ENCODE measurements at places on chromosomes 6 and 20. TPM values are rescaled to one million over a fixed set of nuclear protein-coding genes. Genes with fewer than 3 reads are reported as not detected.

GRCh38 chr6:21591446-21591845, 2.1 kb upstream of the SOX4 start:
- no peak for DNase-seq

- DNase-seq: no peak
Observed at GRCh38 chr6:24972311-24972958, 36.7 kb upstream of the RIPOR2 start.

GRCh38 chr6:116876107-116876506, 935 bp upstream of the RFX6 start:
- no peak for DNase-seq

DNA sequence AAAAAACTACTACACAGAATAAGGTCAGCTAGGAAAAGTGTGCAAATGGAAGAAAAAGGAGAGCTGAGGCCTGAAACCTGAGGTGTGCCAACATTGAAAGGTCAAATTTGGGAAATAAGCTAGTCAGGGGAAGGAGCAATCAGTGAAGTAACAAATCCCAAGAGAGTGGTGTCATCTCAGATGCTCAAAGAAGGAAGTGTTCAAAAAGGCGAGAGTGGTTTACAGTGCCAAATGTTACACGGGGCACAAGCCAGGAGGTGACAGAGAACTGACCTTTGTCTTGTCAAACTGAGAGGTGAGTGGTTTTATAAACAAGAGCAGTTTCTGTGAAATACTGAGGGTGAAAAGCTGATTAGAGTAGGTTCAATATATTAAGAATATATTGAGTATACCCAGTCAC, 83.0 kb upstream of the TCF21 start:
- DNase-seq: no peak

DNA sequence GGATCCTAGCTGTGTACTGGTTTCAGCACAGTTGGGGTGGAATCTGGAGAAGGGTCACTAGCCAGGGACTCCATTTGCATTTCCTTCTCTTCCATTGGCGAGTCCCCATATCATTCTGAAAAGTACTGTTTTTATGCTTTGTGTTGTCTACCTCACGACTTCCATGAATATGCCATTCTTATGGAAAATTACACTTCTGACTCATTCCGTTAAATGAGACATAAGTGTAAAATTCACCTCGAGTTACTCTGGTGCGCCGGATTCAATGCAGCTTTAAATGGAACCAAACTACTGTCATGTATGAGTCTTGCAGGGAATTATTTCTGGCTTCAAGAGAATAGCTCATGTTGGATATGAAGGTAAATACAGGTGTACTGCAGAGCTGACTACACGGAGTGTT, 99.2 kb downstream of the PDE7B start:
- no peak for DNase-seq

DNA sequence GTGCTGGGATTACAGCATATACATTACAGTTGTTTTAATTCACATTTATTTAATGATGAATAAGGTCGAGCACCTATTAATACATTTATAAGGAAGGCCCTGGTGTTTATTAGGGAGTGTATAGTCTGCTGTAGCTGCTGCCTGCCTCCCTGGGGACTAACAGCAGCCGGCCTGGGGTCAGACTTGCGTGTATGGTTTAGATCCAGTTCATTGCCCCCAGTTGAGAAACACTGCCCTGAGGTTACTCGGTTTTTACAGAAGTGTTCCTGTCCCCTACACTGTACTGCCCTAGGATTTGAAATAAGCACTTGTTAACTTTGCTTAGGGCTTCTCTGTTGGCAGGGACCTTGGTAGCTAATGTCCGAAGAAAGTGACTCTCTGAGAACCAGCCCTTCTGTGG, 4.0 kb downstream of the TTPAL start:
- DNase-seq: no peak

GRCh38 chr20:37411408-37412219, 65.7 kb downstream of the SRC start:
- peak; percentile 36 for DNase-seq

DNA sequence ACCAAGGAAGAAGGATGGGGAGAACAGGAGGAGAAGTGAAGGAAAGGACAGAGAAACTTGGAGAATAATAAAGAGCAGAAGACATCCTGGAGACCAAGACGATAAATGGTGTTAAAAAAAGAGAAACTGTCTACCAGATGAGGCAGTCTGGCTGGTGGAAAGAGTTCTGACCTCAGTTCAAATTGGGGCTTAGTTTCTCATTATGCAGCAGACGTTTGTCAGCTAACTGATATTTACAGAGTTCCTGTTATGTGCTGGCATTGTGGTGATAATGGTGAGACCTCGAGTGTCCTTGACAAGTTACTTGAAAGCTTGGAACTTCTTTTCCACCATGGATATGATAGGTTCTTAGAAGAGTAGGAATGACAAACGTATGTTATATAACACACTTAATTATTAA, 142.7 kb downstream of the LRRC1 start:
- DNase-seq: no peak

DNA sequence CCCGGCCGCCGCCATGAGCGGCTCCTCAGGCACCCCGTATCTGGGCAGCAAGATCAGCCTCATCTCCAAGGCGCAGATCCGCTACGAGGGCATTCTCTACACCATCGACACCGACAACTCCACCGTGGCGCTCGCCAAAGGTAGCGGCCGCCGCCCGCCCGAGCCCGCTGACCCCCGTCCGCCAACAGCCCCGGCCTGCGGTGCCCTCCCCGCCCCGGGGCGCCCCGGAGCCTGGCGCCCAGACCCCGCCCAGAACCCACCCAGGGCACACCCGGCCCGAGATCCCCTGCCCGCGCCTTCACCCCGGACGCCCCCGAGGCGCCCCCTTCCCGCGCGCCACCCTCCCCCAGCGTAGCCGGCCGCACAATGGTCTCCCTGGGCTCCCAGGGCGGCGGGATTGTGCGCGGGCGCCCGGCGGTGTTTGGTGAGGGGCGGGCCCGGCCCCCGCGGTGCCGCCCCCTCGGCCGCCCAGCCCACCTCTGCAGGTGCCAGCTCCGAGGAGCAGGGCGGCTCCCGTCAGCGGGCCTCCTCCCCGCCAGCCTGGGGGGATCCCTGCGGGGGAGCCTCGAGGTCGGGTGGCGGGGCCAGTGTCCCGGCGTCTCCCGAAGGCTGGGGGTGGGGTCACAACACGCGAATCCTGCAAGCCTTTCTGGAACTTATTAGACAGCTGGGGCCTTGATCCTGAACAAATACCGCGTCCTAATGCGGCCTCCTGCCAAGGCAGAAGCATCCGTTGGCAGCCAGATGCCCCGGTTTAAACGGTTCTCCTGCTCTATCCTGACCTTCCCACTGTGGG, 577 bp downstream of the LSM14B start:
- peak; percentile 50 for DNase-seq

SLC22A2 gene
- total RNA-seq: not detected

DNA sequence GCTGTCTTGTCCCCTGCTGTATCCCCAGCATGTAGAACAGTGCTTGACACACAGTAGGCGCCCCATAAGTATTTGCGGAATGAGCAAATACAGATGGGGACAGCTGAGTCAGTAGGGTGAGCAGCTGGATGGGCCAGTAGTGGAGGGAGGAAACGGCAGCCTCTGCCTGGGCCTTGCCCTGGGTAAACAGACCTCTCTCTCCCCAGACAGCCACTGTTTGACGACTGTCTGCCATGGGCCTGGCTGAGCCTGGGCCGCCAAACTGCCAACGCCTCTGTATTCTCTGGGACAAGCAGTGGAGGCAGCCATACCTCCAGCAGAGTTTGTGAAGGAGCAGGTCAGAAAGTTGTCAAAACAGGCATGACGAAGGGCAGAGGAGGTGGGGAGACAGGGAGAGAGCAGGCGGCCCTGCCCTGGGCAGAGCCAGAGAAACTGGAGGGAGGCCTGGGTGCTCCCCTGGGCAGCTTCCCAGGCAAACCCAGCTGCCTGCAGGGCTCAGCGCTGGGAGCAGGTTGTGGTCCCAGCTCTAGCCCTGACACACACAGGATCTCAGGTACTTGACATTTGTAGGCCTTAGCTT, 15.2 kb downstream of the HNF4A start:
- DNase-seq: no peak

DNA sequence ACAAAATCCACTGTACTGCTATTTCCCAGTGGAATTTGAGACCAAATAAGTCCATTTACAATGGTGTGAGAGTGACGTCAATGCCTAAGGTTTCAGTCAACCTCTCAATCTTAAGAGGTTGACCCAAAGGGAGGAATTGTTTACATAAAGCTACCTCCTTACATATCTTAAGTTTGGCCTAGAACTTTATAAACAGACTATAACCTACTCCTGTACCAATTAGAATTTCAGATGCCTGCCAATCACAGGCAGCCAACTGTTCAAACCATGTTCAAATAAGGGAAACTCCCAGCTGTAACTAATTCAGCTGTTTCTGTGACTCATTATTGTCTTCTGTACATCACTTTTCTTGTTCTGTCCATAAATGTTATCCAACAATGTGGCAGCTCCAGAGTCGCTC, 14.5 kb downstream of the LGSN start:
- peak; percentile 15 for DNase-seq

GRCh38 chr20:16675001-16675564, 54.7 kb upstream of the SNRPB2 start:
- DNase-seq: no peak

- DNase-seq: no peak
Observed at GRCh38 chr6:32603888-32604287, 14.2 kb upstream of the HLA-DRB1 start.

PABPC1L gene
- total RNA-seq: 1.8 TPM

COL11A2 gene
- total RNA-seq: 0.02 TPM

TMEM30A gene
- total RNA-seq: 198 TPM

GRCh38 chr6:33914645-33915044, 110.8 kb upstream of the MLN start:
- DNase-seq: no peak

GRCh38 chr20:23492292-23492691, 1.4 kb downstream of the CST8 start:
- DNase-seq: no peak

BEND6 gene
- 21.4 TPM for total RNA-seq

- DNase-seq: peak; percentile 25
Observed at GRCh38 chr6:116363759-116364158, 7.0 kb upstream of the DSE start.

DNA sequence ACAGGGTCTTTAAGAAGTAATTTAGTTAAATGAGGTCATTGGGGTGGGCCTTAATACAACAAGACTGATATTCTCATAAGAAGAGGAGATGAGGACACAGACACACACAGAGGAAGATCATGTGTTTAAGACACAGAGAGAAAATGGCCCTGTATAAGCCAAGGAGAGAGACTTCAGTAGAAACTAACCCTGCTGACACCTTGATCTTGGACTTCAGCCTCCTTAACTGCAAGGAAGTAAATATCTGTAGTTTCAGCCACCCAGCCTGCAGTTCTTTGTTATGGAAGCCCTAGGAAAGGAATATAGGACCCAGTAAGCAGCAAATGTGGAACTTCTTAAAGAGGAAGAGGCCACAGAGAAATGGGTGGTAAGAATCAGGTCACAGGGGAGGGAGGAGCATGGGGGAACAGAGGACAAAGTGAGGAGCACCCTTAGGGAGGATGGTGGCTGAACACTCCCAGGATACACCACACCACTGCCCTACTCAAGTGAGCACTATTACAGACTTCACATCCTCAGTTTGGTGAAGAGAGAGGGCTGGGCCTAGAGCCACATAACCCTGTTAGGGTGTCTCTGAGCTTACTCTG, 762 bp downstream of the SIRPB1 start:
- no peak for DNase-seq

PRL gene
- total RNA-seq: not detected

- DNase-seq: no peak
Observed at GRCh38 chr6:47424436-47424836, 53.2 kb upstream of the CD2AP start.

GRCh38 chr6:17120019-17120418, 18.2 kb downstream of the STMND1 start:
- DNase-seq: peak; percentile 94

GRCh38 chr20:513429-513828, 30.2 kb downstream of the CSNK2A1 start:
- DNase-seq: peak; percentile 13

GRCh38 chr6:31609519-31610406, 5.3 kb upstream of the AIF1 start:
- DNase-seq: no peak

- DNase-seq: peak; percentile 94
Observed at GRCh38 chr6:44672841-44673240, 285.3 kb downstream of the CDC5L start.

DNA sequence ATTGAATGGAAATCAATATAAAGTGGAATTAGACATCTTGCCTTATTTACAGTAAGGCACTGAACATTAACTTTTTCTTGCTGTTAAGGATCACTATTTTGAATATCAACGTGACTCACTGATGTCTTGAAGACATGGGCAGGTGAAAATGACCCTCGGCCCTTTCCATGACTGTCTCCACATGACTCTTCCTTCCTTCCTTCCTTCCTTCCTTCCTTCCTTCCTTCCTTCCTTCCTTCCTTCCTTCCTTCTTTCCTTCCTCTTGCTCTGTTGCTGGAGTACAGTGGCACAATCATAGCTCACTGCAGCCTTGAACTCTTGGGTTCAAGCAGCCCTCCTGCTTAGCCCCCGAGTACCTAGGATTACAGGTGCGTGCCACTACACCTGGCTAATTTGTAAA, 52.2 kb upstream of the TOX2 start:
- DNase-seq: no peak

- DNase-seq: no peak
Observed at GRCh38 chr20:12022126-12022525, 104.4 kb downstream of the BTBD3 start.

Data from M059J (cell line).